ENCODE measurements at places on chromosomes 1 and 21.

GRCh38 chr21:33264561-33264960 is 1.6 kb upstream of the IL10RB start:
- DNase-seq, result no peak

DNA sequence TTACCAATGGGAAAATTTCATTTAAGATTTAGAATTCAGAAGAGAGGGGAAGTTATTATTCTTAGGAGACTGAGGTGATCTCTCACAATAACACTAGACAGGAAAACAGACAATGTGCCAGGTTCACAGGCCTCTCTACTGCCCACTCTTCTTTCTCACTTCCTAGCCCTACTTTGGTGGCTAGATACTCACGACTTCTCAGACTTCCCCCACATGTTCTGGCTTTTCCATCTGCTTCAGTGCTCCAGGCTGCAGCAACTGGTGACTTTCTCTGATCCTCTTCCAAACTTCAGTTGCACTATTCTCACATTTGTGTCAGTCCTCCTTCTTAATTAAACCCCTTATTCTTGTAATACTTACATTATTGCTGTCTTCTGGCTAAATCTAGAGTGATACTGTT is 208.7 kb upstream of the KCTD3 start:
- no peak for DNase-seq

- DNase-seq, result no peak
Measured at GRCh38 chr1:30052178-30052577, 671.2 kb downstream of the MATN1 start.

DNA sequence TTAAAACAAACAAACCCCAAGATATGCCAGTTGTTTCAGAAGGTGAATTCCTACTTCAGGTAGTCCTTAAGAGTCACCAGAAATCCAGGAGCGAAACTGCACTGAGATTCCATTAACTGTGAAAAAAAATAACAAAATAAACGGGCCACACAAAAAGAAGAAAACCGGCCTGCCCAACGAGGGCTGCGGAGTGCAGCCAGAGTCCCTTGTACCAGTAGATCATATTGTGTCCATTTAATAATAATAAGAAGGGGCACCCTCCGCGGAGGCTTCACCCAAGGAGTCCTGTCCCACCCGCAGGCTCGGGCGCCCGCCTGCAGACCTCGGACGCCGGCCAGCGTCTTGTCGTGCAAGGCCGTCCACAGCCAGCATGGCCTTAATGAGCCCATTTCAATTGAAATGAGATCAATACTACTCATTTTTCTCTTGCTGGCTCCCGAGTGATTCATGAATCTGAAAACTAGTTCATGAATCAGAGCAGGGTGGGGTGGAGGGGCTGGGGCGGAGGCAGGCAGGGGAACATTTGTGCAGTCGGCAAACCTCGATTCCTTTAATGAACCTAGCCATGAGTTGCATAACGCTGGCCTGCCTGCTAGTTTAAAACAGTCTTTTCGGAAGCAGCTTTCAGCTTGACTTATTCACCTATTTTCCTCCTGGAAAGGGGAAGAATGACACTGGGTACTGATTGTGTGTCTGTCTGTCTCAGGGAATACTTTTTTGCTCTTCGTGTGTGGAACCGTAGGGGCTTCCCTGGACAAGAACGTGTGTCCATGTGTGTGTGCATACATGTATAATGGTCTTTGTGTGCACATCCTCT is 113.1 kb upstream of the IRF2BP2 start:
- DNase-seq, result no peak

DNA sequence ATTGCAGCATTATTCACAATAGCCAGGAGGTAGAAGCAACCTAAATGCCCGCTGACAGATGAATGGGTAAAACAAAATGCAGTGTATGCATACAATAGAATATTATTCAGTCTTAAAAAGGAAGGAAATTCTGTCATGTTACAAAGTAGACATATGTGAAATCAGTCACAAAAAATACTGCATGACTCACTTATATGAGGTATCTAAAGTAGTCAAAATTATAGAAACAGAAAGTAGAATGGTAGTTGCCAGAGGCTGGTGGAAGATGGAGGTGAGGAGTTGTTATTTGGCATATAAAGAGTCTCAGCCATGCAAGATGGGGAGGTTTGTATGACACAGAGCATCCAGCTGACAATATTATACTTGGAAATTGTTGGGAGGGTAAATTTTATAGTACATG is 43.0 kb upstream of the EGLN1 start:
- DNase-seq, result no peak

- no peak for DNase-seq
Measured at GRCh38 chr1:65001231-65001792, 35.0 kb upstream of the JAK1 start.

- DNase-seq, result no peak
Measured at GRCh38 chr1:149888999-149889289, 10.4 kb upstream of the BOLA1 start.

Data from NK-92 treated with Interleukin-12 subunit alpha and Interleukin-12 subunit beta, amount 100 ng/mL, for 24 hours (cell line).